Mammary microvascular endothelial cell (primary cell): ENCODE measurements at places on chromosomes 16 and 17. TPM values are rescaled to one million over a fixed set of nuclear protein-coding genes. Genes with fewer than 3 reads are reported as not detected.

Gene PLK1
- 80.4 and 91.7 TPM in 2 replicates for total RNA-seq

Gene SCNN1G
- 0.15 TPM in 1 of 2 replicates, not detected in the other for total RNA-seq

Gene TPSG1
- total RNA-seq: not detected in 2 replicates

Gene VAT1L
- total RNA-seq: 5.1 and 5.5 TPM in 2 replicates
